ENCODE measurements at places on chromosomes 6 and 20. TPM values are rescaled to one million over a fixed set of nuclear protein-coding genes. Genes with fewer than 3 reads are reported as not detected.
A peak's percentile ranks its signal among the peaks of the same experiment; 100 is the strongest.

DNA sequence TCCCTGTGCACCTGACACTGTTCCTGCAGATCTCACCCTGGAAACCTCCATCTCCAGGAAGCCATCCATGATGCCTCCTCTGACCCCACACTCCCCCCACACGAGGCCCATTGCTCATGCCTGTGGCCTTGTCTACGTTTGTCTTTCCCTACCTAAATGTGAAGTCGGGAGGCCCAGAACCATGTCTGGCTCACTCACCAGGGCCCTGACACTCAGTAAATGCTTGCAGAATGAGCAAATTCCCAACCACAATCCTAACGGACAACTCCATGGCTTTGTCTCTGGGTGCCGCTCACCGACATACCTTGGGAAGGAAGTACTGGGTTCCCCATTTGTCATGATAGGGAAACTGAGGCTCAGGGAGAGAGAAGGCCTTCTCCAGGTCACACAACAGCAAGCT is 7.3 kb downstream of the PEDS1 start:
- no peak for DNase-seq

- no peak for DNase-seq
Observed at GRCh38 chr6:159996626-159997497, 28.0 kb downstream of the IGF2R start.

The CAPN11 gene
- total RNA-seq, result 0.44 TPM

GRCh38 chr6:105769987-105770386 is 316.1 kb upstream of the PRDM1 start:
- no peak for DNase-seq

DNA sequence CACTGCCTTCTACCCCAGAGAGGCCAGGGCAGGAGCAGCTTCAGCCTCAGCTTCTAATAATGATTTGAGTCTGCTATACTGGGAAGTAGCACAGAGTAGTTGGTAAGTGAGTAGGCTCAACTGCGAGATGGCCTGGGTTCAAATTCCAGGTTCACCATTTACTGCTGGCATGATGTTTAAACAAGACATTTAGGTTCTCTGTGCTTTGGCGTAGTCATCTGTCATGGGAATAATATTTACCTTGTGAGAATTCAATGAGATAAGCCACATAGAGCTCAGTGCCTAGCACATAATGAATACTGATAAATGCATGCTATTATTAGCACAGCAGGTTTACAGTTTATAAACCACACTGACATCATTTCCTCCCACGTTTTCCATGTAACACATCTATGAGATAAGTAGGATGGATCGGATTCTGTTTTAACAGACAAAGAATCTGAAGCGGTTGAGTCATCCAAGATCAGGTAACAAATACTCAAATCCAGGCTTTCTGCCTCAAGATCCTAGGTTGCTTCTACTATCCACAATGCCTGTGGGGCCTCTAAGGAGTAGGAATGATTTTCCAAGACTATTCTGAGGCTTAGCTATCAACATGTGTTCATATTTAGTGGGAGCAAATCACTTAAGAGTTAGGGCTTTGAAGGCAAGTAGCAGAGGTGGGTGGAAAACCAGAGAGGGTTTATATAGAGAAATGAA is 72.9 kb upstream of the DTNBP1 start:
- DNase-seq, result no peak

The IPCEF1 gene
- 4.9 TPM for total RNA-seq

The CTSA gene
- 41.5 TPM for total RNA-seq

- DNase-seq, result no peak
Observed at GRCh38 chr6:37126493-37126958, 43.4 kb upstream of the PIM1 start.

GRCh38 chr6:3159805-3160781 is 2.7 kb upstream of the TUBB2A start:
- no peak for DNase-seq

The PSORS1C2 gene
- total RNA-seq, result not detected

DNA sequence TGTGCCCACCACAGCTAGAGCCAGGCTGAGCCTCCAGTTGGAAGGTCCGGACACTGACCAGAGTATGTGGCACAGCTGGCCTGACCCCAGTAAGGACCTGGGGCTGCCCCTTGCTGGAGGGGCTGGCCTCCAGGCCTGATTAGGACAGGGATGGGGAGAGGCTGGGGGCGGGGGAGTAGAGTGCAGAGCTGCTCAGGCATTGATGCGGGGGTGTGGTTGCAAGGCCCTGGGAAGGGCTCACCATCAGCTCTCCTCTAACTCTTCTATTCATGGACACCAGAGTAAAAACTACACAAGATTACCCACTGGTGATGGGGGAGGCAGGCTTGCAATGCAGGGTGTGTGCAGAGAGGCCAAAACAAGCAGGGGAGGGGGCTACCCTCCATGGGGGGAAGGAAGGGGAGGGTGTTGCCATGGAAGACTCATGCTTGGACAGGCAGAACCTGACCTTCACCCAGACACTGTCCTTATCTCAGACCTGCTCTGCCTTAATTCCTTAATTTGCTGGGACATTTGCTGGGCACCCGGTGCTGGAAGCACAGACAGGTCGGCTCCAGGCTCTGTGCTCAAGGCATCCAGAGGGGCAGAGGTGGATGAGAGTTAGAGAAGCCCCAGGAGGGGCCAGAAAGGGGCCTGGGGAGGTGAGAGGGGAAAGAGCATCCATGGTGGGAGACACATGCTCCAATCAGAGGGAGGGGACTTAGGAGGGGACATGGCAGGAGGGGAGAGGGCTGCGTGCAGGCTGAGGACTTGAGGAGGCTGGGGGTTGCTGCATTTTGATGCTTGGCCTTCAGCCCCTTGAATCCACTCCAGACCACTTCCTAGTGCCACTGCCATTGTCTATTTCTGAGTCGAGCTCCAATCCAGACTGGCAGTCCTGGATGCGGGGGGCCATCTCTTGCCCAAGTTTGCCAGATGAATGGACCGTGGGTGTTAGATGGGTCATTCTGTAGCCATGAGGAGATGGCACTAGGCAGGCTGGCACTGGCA is 7.6 kb upstream of the EMILIN3 start:
- DNase-seq, result no peak

GRCh38 chr6:34671801-34672656 is 24.5 kb downstream of the ILRUN start:
- peak; percentile 84 for DNase-seq

- no peak for DNase-seq
Observed at GRCh38 chr6:1178590-1178989, 133.3 kb upstream of the FOXQ1 start.

DNA sequence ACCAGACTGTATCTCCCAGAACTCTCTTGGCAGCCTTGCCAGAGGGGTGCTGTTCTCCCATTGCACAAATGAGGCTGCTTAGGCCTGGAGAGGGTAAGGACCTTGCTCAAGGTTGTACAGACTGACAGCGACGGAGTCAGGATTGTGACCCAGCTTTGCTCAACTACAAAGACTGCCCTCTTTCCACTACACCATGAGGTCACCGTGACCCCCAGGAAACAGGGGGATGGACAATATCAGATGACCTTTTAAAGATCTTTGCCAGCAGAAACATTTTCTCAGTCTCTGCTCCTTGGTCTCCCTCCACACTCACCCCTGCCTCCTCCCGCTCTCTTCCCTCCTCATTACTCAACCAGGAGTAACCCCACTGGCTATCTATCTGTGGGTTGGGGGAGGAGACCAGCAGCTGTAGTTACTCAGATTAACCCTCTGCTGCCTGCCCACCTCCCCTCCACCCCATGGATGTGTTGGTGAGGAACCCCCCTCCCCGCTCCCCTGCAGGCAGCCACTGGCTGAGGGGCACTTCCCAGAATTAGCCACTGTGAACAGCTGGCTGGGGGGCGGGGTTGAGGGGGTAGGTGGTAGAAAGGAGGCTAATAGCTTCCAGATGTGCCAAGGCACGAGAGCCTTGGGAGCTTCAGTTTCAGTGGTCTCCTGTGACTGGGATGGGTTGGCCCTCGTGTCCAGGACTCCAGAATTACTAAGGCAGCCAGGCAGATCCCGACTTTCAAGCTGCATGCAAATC is 26.9 kb upstream of the MRPS18A start:
- DNase-seq, result no peak

- DNase-seq, result no peak
Observed at GRCh38 chr6:165636402-165637048, 26.5 kb downstream of the PDE10A start.

The CST1 gene
- total RNA-seq, result not detected

DNA sequence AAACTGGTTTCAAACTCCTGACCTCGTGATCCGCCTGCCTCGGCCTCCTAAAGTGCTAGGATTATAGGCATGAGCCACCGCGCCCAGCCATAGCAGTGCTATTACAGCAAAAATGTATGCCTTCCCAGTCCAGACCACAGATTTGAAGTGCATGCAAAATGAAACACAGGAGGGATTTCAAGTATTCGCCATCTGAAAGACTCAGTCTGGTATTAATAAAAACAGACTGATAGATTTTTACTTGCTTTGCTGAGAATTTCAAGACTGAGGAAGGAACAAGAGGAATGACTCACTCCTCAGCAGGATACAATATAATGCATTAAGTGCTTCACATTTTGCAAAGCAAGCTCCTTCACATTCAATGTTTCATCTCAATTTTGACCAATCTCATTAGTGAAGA is 134.9 kb downstream of the TMEM200A start:
- DNase-seq, result no peak

DNA sequence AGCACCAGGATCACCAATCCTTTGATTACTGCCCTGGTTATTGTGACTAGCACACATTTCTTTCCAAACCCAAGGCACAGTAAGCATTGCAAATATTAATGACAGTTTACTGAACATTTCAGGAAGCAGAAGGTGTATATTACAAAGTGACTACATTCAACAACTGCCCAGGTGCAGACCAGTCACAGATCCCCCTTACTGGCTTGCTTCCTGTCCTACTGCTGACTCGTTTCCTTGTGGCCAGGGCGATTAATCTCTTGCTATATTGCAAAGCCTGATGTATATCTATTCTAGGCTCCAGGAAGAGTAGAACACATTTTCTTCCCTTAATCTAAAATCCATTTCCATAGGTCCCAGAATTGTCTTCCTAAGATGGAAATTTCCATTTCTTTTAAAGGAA is 77.2 kb upstream of the EPHA7 start:
- DNase-seq, result no peak

- peak; percentile 11 for DNase-seq
Observed at GRCh38 chr20:25685276-25686080, 11.2 kb downstream of the ZNF337 start.

DNA sequence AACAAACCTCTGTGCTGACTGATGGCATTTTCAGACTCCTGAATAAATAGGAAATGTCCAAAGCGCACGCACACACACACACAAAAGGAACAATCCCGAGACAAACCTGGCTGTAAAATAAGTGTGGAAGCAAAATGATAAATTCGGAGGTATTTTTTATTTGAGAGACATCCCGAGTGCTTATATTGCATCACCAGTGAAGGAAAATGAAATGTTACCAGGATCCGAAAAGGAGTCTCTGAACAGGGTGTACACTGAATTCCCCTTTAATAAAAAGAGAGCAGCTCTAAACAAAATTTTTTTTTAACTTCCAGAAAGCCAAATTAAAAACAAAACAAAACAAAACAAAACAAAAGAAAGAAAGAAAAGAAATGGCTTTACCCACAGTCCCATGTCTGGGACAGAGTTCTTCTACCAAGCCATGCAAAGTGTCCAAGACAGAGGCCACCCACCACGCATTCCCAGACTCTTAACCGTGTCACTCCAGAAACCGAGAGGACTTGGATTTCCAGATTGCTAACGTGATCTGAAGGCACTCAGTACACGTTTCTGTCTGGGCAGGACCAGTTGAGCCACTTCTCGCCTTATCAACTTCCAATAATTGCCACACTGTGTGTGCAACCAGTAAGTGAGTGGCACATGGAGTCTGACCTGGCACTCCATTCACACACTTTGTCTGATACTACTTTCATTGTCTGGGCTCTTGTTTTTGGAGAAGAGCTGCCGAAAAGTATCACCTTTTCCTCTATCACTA is 817 bp downstream of the ME1 start:
- no peak for DNase-seq

DNA sequence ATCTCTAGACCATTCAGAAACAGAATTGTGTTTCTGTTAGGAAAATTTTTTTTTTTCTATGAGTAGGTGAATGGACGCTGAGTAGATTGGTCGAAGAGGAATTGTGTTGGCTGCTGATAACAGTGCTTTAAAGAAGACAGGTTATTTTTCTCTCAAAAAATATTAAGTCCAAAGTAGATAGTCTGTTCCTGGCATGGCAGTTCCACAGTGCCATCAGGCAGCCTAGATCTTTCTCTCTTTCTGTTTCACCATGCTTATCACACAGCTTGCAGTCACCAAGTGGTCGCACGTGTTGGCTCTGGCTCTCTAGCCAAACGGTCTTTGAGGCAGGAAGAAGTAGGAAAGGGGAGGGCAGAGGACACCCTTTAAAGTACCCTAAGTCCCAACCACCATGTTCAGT is 22.4 kb upstream of the SERINC3 start:
- DNase-seq, result no peak

GRCh38 chr6:131173680-131174079 is 38.4 kb downstream of the AKAP7 start:
- no peak for DNase-seq

DNA sequence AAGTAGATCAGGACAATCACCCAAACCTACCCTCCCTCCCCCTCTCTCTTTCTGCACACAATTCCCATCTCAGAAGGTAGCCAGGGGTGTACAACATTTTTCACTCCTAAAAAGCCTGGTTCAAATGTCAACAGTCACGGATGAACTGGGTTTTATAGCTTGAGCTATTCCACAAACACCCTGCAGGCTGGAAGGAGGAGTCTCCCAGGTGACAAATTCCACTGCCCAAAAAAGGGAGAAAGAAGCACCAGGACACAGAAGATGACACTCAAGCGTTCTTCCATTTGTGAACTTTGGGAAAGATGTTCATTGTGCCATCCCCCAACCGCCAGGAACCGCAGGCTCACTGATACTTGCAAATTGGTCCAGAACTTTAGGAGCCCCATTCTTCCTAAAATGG is 111.5 kb upstream of the NFATC2 start:
- no peak for DNase-seq

GRCh38 chr6:21273451-21273850 is 320.1 kb upstream of the SOX4 start:
- no peak for DNase-seq

DNA sequence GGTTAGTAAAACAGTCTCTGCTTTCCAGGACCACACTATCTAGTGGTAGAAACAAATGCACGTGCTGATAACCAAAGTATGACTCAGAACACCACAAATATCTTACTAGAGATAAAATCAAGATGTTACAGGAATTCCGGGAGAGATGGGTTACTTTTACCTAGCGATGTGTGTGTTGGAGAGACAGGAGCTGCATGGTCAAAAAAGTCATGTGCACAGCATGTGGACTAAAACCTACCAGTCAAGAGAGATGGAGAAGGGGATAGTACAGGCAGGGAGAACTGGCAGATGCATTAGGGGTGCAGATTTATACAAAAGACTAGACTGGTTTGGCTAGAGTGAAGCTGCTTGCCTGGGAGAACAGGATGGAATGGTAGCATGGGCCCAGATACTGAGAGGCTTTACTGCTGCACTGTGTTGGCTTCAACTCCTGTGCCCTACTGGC is 75.3 kb upstream of the MRAP2 start:
- no peak for DNase-seq

Data from GM12878 (cell line).